LoVo (cell line): ENCODE measurements at places on chromosomes 12 and 14.

DNA sequence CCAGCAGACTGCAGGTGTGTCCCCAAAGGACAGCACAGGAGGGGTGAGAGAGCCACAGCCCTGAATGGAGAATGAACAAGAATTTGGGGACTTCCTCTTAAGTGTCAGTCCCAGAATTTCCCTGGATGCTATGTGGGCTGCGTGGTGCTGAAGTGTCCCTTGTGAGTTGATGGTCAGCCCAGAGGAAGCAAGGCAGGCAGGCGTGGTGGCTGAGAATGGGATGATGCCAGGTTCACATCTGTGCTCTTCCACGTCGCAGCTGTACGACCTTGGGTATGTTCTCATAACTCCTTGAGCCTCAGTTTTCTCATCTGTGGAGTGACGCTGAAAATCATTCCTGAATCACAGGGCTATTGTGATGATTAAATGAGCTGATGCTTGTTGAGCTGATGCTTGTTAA, 62.1 kb upstream of the GPATCH2L start:
- DNase-seq, result no peak

- no peak for DNase-seq
Measured at GRCh38 chr14:105056303-105056831, 8.9 kb downstream of the GPR132 start.

DNA sequence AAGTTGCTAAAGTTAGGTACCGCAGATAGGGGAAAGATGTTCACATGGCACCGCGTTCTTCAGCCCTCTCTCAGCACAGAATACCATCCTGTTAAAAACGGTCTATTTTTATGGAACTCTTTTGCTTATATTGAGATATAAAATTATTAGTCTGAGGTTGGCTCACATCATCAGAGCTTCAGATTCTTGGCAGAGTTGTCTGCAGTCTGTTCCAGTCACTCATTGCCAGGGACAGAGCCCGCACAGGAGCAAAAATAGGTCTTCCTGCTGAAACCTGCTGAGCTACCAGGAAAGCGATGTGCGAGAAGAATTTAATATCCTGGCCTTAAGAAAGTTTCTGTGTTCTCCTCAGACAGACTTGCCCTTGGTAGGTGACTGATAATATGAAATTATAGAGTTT, 249.8 kb downstream of the VRK1 start:
- DNase-seq, result no peak

- no peak for DNase-seq
Measured at GRCh38 chr12:21543151-21543550, 17.1 kb downstream of the SPX start.

DNA sequence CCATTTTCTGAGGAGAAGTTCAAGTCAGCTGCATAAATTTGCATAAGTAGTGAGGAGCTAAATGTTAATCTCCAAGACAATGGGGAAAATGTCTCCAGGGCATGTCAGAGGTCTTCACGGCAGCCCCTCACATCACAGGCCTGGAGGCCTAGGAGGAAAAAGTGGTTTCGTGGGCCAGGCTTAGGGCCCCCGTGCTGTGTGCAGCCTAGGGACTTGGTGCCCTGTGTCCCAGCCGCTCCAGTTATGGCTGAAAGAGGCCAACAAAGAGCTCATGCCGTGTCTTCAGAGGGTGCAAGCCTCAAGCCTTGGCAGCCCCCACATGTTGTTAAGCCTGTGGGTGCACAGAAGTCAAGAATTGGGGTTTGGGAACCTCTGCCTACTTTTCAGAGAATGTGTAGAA, 41.9 kb upstream of the RD3L start:
- DNase-seq, result no peak
